ENCODE measurements at places on chromosomes 16 and 17.

GRCh38 chr16:21001262-21001661 lies 100.7 kb downstream of the LYRM1 start:
- peak; percentile 1 for DNase-seq
- H3K4me3 ChIP-seq, result no peak overlapping the region
- H3K4me1 ChIP-seq, result no peaks in the 10 kb centered on the region
- H3K27ac ChIP-seq, result no peak overlapping the region

- H3K27ac ChIP-seq, result no peak overlapping the region
- H3K4me1 ChIP-seq, result peaks cover 2% of the 10 kb centered on the region
- no peak for DNase-seq
- H3K4me3 ChIP-seq, result no peak overlapping the region
- H3K36me3 ChIP-seq, result no peaks in the 10 kb centered on the region
- H3K27me3 ChIP-seq, result no peaks in the 10 kb centered on the region
Observed at GRCh38 chr17:40430272-40431230, 12.7 kb upstream of the IGFBP4 start.

DNA sequence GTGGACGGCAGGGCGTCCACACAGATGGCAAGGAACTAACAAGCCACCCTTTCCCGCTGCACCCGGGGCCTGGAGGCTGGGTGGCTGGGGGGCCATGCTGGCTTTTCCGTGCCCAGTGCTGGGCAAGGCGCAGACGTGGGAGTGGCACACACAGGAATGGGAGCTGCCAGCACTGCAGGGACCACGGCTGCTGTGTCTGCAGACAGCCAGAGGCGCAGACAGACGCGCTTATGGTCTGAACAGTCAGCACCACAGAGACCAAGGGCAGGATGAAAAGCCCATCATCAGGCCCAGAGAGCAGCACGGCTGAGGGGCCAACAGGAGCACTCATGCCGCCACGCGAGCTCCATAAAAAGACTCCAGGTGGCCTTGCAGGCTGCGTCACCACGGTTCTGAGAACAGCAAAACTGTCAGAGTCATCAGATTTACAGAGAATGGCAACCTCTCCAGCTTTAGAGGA lies 24.0 kb downstream of the PDIA2 start:
- no peaks in the 10 kb centered on the region for H3K4me1 ChIP-seq
- DNase-seq, result no peak
- no peak overlapping the region for H3K4me3 ChIP-seq
- no peak overlapping the region for H3K27ac ChIP-seq
- H3K27me3 ChIP-seq, result no peaks in the 10 kb centered on the region

DNA sequence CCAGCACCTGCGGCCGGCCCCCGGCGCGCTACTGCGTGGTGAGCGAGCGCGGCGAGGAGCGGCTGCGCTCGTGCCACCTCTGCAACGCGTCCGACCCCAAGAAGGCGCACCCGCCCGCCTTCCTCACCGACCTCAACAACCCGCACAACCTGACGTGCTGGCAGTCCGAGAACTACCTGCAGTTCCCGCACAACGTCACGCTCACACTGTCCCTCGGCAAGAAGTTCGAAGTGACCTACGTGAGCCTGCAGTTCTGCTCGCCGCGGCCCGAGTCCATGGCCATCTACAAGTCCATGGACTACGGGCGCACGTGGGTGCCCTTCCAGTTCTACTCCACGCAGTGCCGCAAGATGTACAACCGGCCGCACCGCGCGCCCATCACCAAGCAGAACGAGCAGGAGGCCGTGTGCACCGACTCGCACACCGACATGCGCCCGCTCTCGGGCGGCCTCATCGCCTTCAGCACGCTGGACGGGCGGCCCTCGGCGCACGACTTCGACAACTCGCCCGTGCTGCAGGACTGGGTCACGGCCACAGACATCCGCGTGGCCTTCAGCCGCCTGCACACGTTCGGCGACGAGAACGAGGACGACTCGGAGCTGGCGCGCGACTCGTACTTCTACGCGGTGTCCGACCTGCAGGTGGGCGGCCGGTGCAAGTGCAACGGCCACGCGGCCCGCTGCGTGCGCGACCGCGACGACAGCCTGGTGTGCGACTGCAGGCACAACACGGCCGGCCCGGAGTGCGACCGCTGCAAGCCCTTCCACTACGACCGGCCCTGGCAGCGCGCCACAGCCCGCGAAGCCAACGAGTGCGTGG lies 1.5 kb downstream of the NTN1 start:
- no peak overlapping the region for H3K27ac ChIP-seq
- DNase-seq, result peak; percentile 11
- no peak overlapping the region for H3K4me3 ChIP-seq
- H3K27me3 ChIP-seq, result peaks cover 36% of the 10 kb centered on the region
- H3K4me1 ChIP-seq, result no peaks in the 10 kb centered on the region
- H3K36me3 ChIP-seq, result no peaks in the 10 kb centered on the region

- H3K4me1 ChIP-seq, result no peaks in the 10 kb centered on the region
- no peak overlapping the region for H3K27ac ChIP-seq
- no peak for DNase-seq
- H3K36me3 ChIP-seq, result no peaks in the 10 kb centered on the region
Observed at GRCh38 chr16:58346831-58347371, 45.4 kb upstream of the GINS3 start.

GRCh38 chr17:22090263-22090935 lies 398.1 kb downstream of the KCNJ18 start:
- no peaks in the 10 kb centered on the region for H3K36me3 ChIP-seq
- H3K27me3 ChIP-seq, result no peaks in the 10 kb centered on the region
- H3K27ac ChIP-seq, result no peak overlapping the region
- no peaks in the 10 kb centered on the region for H3K4me1 ChIP-seq

DNA sequence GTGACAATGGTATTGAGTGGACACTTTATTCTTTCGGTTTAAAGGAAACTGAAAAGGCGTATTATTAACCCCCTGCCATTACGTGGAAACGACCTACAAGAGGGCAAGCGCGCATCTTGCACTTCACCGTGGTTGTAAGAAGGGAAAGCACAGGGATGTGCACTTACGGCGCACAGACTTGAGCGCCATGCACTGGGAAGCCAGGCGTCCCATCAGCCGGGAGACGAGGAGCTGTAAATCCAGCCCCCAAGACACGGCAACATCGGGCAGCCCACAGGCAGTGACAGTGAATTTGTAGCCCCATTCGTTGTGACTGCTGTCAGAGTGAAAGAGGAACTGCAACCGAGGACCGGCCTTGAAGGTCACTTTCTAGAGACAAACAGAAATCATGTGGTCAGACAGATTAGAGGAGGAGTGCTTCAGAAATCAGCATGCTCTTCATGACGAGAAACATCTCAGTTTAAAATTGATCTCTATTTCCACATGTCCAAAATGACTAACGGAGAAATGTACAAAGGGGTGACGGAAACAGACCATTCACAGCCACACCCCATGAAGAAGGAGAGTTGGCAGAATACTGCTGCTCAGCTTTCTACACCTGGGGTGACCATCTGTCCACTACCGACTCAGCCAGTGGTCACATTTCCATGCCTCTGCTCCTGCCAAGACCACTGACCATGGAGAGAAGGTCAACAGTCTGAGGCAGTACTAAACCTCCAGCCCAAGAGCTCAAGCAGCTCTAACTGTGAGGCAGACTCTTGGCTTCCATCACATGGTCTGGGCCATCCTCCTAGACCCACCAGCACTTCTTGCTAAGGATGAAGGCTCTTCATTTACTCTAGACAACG lies 68.6 kb downstream of the ZZEF1 start:
- no peaks in the 10 kb centered on the region for H3K27me3 ChIP-seq
- no peak overlapping the region for H3K27ac ChIP-seq
- DNase-seq, result no peak
- H3K4me3 ChIP-seq, result no peak overlapping the region
- peaks cover 4% of the 10 kb centered on the region for H3K4me1 ChIP-seq

GRCh38 chr16:48347980-48348379 lies 37.2 kb downstream of the SIAH1 start:
- H3K4me1 ChIP-seq, result no peaks in the 10 kb centered on the region
- no peak overlapping the region for H3K4me3 ChIP-seq
- no peaks in the 10 kb centered on the region for H3K27me3 ChIP-seq
- no peak overlapping the region for H3K27ac ChIP-seq

- peaks cover 3% of the 10 kb centered on the region for H3K27me3 ChIP-seq
- H3K36me3 ChIP-seq, result no peaks in the 10 kb centered on the region
- no peak overlapping the region for H3K27ac ChIP-seq
- no peak for DNase-seq
Observed at GRCh38 chr16:56354746-56355145, 70.6 kb downstream of the AMFR start.

DNA sequence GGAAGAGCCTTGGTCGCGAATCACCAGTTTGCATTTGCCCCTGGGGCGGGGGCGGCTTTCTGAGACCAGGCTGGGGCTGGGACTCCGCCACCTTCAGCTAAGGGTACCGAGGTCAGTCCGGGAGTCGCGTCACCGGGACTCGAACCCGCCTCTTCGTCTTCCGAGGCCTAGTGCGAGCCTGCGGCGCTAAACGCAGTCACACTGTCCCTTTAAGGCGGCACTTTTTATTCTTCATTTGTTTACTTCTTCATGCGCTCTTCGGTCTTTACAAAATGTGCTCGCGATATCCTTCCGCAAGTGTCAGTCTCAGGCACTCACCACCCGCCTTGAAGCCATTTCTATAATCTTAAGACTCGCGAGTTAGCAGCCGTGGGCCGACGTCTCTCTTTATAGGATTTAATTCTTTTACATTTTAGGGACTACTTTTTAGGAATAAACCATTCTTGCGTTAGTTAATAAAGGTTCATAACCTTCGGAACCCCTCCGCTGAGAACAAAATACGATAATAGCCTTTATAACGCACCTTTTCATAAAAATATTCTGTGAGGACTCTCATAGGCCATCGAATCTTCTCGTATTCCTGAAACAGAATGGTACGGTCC lies 593 bp upstream of the HEXIM1 start:
- DNase-seq, result peak; percentile 96
- no peaks in the 10 kb centered on the region for H3K27me3 ChIP-seq
- peak overlapping the region; percentile 69 for H3K4me3 ChIP-seq
- H3K4me1 ChIP-seq, result peaks cover 11% of the 10 kb centered on the region
- H3K36me3 ChIP-seq, result no peaks in the 10 kb centered on the region

GRCh38 chr17:63232565-63233310 lies 213.4 kb downstream of the CYB561 start:
- no peak overlapping the region for H3K4me3 ChIP-seq
- H3K27me3 ChIP-seq, result no peaks in the 10 kb centered on the region
- no peaks in the 10 kb centered on the region for H3K4me1 ChIP-seq
- no peak for DNase-seq
- H3K27ac ChIP-seq, result no peak overlapping the region
- no peaks in the 10 kb centered on the region for H3K36me3 ChIP-seq

DNA sequence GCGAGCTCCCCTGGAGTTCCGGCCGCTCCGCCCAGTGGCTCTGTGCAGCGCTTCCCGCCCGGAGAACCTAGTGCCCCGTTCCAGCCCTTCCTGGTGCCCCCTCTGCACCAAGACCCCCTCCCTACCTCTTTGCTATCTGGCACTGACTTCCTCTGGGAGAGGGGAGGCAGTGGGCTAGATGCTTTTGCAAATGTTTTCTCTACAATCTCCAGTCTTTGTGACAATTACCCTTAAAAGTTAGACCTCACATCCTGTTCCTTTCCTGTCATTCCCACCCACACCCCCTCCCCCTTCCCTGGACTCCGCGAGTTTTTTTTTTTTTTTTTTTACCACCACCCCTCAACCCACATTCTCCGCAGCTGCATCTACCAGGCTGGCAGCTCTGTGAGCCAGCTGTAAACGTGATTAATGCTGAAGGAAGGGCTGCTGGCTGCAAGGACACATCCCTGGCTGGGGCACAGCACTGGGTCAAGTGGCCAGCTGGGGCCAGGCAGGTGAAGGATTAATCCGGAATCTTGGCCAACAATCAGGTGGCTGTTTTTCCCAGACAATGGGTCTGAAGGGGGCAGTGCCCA lies 101.5 kb downstream of the MGAT5B start:
- no peaks in the 10 kb centered on the region for H3K36me3 ChIP-seq
- no peaks in the 10 kb centered on the region for H3K4me1 ChIP-seq
- peaks cover 28% of the 10 kb centered on the region for H3K27me3 ChIP-seq
- no peak overlapping the region for H3K27ac ChIP-seq

GRCh38 chr16:58636466-58636865 lies 6.8 kb upstream of the CNOT1 start:
- no peak overlapping the region for H3K27ac ChIP-seq
- no peaks in the 10 kb centered on the region for H3K36me3 ChIP-seq
- H3K27me3 ChIP-seq, result no peaks in the 10 kb centered on the region
- DNase-seq, result no peak
- H3K4me1 ChIP-seq, result peaks cover 3% of the 10 kb centered on the region
- H3K4me3 ChIP-seq, result no peak overlapping the region

DNA sequence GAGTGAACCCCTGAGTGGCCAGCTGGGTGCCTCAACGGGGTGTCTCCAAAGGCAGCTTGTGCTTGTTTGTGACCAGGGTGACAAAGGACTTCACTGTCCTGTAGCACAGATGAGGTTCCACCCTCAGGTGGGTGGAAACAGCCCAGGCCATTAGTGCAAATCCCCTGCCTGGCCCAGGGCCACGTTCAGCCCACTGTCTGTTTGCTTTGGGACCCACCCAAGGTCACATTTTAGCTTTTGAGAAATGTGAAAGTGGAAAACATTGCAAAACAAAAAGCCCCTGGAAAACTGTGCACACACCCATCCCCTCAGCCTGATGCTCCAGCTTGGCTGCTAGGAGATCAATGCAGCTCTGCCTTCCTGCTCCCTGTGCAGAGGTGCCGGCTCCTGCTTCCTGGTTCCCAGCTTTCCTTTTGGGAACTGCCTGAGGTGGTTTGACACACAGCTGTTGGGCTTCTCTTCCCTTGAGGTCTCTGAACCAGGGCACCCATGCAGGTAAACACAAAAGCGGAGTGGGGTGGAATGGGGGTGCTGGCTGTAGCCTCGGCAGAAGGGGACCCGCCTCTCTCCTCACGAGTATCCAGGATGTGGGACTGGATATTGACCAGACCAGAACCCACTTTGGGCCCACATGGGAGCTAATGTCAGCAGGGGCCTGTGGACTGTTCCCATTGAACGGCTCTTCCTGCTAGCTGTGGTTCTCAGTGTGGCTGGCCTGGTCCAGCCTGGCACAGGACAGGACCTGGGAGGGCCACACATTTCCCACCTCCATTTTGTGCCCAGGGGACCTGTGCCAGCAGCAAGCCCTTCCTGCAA lies 7.9 kb upstream of the SPHK1 start:
- no peak overlapping the region for H3K4me3 ChIP-seq
- peaks cover 6% of the 10 kb centered on the region for H3K4me1 ChIP-seq
- DNase-seq, result peak; percentile 32
- H3K36me3 ChIP-seq, result no peaks in the 10 kb centered on the region
- no peaks in the 10 kb centered on the region for H3K27me3 ChIP-seq
